ENCODE measurements at places on chromosomes 6 and 20. TPM values are rescaled to one million over a fixed set of nuclear protein-coding genes. Genes with fewer than 3 reads are reported as not detected.

EBF4 gene
- total RNA-seq: 6.8 TPM

LAMA4 gene
- 11.9 TPM for total RNA-seq

ZSCAN16 gene
- 5.3 TPM for total RNA-seq

OSBPL2 gene
- total RNA-seq: 41.4 TPM

SLC17A2 gene
- not detected for total RNA-seq

PLAGL2 gene
- 40.6 TPM for total RNA-seq

LGSN gene
- total RNA-seq: not detected

RIMS1 gene
- total RNA-seq: 0.18 TPM

TEAD3 gene
- 10.7 TPM for total RNA-seq

HCK gene
- total RNA-seq: 0.98 TPM

ECHDC1 gene
- total RNA-seq: 81.9 TPM

UST gene
- 0.15 TPM for total RNA-seq

COL12A1 gene
- 10.4 TPM for total RNA-seq

B4GALT5 gene
- 40.0 TPM for total RNA-seq

MYLK4 gene
- total RNA-seq: 0.85 TPM

XKR7 gene
- total RNA-seq: 6.2 TPM

PPIL6 gene
- 2.2 TPM for total RNA-seq

BPIFB4 gene
- not detected for total RNA-seq

DACT2 gene
- total RNA-seq: 3.3 TPM

CGA gene
- not detected for total RNA-seq

B3GAT2 gene
- total RNA-seq: 0.05 TPM

SEL1L2 gene
- not detected for total RNA-seq

GJA10 gene
- total RNA-seq: not detected

ARMC12 gene
- total RNA-seq: 1.4 TPM

PSMB1 gene
- total RNA-seq: 305 TPM

ALDH5A1 gene
- 4.2 TPM for total RNA-seq

FAM83C gene
- not detected for total RNA-seq

TUBB2A gene
- total RNA-seq: 33.3 TPM

PRL gene
- not detected for total RNA-seq

SEMG1 gene
- not detected for total RNA-seq

COL11A2 gene
- total RNA-seq: 0.57 TPM

ACTL10 gene
- total RNA-seq: not detected

KHDC1L gene
- total RNA-seq: not detected

HLA-DQA1 gene
- total RNA-seq: 0.39 TPM

ENPP4 gene
- total RNA-seq: 5.4 TPM

CHRNA4 gene
- total RNA-seq: 2.4 TPM

RCAN2 gene
- total RNA-seq: 0.05 TPM

SALL4 gene
- total RNA-seq: 1.6 TPM

Measured in Panc1 (cell line).